ENCODE measurements at places on chromosomes 5 and 9.

DNA sequence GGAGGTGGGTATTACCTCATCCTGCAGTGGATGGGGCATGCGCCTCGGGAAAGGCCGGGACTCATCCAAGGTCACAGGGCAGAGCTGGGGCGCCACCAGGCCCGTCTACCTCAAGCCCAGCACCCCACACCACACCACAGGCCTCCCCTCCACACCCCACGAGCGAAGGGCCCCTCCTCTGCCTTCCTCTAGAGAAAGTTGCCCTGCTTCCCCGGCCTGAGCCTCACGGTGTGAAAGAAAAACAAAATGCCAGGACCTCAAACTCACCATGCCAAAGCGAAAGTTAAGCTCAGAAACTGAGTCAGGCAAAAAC is 161.1 kb downstream of the COL23A1 start:
- DNase-seq = no peak

- DNase-seq = no peak
Observed at GRCh38 chr5:38367410-38367809, 109.1 kb downstream of the EGFLAM start.

- DNase-seq = no peak
Observed at GRCh38 chr5:179290681-179291540, 54.4 kb downstream of the ADAMTS2 start.

GRCh38 chr5:41252036-41252435 is 38.7 kb upstream of the C6 start:
- no peak for DNase-seq

DNA sequence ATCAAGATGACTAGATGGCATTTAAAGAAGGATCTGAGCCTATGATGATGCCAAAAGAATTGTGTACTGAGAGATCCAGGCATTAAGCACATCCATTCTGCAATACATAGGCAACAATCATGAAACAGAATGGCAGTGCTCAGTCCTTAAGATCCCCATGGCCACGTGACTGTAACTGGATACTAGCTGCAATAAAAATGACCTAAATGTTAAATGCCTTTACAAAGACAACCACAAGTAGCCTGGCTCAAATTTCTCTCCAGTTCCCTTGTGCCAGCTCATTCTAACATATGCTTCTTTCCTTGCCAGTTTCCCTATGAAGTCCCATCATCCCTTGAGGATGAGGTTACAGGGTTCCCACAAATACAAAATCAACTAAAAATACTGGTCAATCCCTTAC is 148.3 kb upstream of the GHR start:
- no peak for DNase-seq
